ENCODE measurements at places on chromosomes 2 and 18.

GRCh38 chr2:105801961-105802360, 57.2 kb downstream of the NCK2 start:
- DNase-seq = no peak

- no peak for DNase-seq
These were observed 662 bp downstream of the ACVR2A start for GRCh38 chr2:147845411-147845971.

DNA sequence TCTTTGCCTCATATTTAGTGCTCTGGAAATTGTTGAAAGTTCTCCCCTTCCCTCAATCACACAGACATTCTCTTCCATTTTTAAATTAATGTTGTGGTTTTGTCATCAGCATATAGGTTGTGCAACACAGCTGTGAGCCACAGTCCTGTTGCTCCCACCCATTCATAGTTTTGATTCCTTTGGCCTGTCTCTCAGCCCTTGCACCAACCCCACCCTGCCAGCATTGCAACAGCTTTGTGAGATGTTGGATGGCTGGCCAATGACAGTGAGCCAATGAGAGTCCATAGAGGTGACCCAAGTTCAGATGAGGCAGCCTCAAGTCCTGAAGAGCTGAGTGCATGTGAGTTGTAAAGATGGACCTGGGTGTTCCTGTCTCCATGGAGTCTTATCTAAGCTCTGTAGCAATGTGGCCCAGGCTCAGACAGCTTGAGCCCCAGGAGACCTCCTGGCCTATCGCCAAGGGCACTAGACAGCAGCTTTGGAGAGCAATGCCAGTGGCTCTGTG, 775.5 kb downstream of the RNF144A start:
- no peak for DNase-seq

DNA sequence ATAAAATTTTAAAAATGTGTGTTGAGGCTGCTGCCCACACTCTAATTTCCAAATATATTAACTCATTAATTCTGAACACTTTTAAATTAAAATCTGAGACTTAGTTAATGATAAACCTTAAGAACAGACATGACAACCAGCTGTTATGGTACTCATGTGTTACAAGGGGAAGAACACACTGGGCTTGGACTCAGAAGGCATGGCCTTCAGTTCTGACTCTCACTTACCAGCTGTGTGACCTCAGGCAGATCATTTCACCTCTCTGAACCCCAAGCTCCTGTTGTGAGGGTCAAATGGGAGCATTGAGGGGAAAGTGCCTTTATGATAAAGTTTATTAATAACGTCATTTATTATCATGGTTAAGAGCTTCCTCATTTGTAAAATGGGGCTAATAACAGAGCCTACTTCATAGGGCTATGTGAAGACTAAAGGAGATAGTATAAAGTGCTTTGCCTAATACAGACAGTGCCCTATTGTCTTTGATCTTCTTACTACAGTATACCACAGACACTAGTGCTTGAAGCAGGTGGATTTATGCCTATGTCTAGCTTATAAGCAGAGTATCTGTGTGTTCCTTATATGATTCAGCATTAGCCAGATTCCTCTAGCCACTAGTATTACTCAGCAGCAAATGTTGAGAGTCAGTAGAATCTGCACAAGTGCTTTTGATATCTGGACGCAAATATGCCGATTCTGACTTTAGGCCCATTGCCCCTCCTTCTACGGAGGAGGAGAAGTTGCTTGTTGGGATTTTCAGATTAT, 99.6 kb downstream of the SGPP2 start:
- no peak for DNase-seq

- no peak for DNase-seq
These were observed 4.0 kb downstream of the GATA6 start for GRCh38 chr18:22173221-22173927.

GRCh38 chr2:11048335-11049008, 106.8 kb upstream of the SLC66A3 start:
- DNase-seq = no peak

DNA sequence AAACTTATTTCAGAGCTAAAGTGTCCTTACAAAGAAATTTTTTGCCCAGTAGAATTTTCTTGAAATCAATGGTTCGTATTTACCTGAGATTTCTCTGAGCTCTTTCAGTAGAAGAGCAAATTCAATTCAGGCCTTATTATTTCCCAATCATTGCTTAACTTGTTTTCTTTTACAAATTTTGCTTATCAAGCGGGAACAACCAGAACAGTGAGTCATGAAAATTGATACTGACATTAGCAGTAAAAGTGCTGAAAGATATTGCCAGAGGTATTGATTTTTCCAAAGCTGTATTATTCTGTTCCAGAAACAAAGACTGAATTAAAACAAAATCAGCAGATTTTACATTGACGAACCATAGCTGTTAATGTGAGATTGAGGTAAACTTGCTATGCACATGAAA, 10.1 kb upstream of the RIOK3 start:
- no peak for DNase-seq

DNA sequence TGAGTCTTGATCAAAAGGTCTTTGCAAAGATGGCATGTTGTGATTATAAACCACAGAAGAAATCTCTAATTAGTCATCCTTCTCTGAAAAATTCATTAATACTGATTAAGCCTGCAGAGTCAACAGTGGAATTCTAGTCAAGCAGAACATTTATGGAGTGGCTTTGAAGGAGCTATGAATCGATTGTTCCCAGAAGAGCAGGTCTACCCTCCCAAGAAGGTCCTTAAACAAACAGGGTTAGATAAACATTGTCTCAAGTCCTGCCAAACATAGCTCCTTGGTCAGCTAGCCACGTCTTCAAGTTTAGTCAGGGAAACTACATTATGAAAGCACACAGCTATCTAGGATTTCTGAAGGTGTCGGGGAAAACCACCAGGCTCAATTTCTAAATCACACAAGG, 88.9 kb downstream of the ITGA4 start:
- DNase-seq = no peak

DNA sequence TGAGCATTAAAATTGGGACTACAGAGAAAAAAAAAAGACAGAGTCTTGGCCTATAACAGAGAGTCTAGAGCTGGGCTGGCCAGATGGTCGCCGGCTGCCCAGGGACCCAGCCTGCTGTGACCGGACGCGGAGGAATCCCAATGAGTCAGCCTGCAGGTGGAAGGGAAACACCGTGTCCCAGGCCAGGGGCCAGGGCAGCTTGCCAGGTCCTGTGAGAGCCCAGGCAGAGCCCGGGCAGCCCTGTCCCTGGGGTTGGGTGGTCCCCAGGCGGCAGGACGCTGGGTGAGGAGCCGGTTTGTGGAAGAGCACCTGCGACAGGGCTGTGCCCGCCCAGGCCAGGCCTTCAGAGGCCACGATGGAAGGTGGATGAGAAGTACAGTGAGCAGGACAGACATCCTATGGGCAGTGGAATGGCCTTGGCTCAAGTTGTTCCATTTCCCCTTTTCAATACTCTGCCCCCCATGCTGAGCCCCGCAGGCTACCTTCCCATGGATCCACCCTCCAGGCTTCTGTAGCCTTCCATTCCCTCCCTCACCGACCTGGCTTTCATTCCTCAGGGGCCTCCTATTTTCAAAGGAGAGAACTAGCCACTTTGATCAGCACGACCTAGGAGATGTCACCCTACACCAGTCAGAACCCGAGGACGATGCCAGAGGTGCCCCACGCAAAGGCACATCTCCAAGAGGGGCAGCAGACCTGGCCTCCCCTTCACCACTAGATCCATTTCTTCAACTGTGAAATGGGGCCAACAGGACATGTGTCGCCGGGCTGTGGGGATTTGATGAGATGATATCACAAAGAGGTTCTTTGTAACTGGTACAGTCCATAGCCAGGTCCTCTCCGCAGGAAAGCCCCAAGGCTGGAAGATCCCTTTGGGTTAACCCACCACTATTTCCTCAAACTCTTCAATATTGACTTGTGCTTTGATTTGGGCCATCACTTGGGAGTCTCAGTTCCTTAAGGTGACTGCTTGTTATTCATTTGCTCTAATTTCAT, 87.5 kb downstream of the POLR1A start:
- DNase-seq = no peak

DNA sequence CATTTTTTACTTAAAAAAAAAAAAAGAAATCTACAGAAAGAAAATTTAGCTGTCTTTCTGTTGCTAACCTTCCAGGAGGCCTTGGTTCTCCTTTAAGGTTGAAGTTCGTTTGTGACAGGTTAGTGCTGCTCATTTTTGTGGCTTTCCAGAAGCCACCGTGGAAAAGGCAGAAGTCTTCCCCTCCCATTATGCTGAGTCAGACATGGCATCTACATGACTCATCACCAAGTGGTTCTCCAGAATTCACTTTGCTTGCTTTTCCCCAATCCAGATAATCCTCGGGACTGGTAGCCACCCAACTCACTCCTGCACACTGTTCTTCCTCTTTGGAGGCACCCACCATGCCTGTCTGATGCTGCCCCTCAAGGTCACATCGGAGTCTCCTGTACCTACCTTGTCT, 228.7 kb downstream of the PIK3C3 start:
- DNase-seq = no peak

DNA sequence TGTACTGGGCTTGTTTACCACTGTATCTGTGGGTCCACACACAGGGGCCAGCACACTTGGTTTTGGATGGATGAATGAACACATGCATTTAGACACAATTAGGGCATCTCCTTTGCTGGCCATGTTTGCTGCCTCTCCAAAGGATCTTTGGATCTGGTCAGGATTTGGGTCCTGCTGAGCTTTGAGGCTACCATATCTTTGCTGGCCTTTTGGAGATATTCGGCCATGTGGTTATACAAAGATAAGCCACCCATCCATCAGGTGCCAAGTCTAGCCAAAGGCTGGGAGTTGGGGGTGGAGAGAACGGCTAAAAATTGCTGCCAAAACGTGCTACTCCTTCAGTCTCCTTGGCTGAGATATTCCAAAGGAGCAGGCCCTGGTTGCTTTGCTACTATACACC, 18.2 kb upstream of the FZD7 start:
- no peak for DNase-seq

DNA sequence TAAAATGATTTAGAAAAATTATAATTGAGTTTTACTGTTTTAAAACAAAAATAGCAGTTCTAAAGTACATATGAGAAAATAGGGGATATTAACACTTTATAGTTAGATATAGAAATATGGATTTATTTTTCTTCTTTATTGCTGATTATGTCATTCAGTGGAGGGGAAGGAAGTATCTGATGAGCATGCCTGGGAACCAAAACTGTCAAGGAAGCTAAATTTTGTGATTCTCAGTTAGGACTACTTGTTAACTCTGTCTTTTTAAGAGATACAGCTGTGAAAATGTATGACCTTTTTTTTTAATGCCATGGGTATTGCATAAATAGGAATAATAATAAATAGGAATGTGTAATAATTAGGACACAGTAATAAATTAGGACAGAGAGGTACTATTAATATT, 44.8 kb downstream of the ITGAV start:
- DNase-seq = no peak

- DNase-seq = no peak
These were observed 114.7 kb downstream of the RTP5 start for GRCh38 chr2:241984271-241984655.

DNA sequence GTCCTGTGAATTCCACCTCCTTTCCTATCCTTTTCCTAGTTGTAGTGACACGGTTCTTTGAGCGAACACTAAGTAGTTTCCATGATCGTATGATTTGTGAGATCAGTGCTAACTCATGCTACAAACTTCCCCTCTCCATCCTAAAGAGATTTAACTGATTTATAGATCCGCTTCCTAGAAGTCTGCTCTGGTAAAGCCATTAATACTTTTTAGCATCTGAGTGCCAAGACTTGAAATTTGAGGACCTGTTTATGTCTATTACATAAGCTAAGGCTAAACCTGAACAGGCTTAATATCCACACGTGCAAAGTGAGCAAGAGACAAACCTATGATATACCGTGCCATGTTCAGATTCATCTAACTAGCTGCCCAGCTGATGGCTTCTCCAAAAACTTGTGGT, 14.9 kb downstream of the PROKR1 start:
- no peak for DNase-seq

DNA sequence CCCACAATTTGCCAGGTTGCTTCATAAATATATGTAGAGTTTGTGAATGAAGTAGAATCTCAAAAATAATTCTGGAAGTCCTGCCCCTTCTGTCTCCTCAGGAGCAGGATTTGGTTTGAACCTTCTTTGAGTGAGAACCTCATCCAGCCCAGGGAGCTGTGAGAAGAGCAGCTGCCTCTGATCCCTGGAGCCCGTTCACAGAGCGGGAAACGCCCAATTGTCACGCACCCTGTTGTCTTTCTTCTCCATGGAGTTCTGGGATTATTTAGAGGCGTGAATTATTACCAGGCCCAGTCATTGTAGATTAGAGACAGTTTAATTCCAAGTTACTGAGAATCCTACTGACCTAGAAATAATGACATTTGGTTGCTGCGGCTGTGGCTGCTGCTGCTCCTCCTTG, 66.1 kb downstream of the TPO start:
- no peak for DNase-seq

DNA sequence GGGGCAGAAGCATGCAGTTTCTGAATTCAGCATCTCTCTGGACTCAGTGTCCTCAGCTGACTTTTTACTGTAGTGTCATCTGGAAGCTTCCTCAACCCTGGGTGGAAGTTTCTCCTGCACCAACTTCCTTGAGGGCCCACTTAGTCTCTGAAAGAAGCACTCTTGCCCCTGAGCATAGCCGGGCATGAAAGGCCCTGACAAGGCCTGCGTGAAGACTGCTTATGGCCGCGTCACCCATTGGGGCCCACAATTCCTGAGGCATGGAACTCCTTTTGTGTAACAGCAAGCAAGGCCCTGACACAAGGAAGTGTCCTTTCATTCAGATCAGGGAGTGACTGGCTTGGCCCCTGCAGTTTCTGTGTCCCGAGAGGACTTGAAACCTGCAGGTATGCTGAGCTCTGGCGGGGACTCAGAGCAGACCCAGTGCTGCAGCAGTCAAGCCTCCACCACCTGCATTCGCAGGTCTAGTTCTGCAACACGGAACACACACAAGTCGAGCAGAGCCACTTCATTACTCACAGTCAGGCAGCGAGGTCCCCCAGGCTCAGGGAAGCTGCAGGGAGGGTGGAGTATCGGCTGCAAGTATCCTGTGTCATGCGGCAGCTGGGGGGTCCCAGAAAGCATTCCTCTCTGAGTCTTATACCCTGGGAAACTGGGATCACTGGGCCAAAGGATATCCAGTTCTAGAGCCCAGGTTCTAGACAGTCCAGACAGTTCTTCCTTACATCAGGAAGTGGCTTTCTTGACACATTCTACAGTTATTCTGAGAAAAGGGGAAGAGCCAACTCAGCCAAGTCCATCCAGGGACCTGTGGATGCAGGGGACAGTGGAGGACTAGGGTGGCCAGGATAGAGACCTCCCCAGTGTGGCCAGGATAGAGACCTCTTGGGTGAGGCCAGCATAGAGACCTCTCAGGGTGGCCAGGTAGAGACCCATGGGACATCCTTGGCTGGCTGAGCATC, 35.6 kb upstream of the PRLH start:
- no peak for DNase-seq

GRCh38 chr2:8442833-8443486, 238.9 kb upstream of the ID2 start:
- DNase-seq = no peak

- no peak for DNase-seq
These were observed 64.0 kb downstream of the STPG4 start for GRCh38 chr2:47091118-47091517.

DNA sequence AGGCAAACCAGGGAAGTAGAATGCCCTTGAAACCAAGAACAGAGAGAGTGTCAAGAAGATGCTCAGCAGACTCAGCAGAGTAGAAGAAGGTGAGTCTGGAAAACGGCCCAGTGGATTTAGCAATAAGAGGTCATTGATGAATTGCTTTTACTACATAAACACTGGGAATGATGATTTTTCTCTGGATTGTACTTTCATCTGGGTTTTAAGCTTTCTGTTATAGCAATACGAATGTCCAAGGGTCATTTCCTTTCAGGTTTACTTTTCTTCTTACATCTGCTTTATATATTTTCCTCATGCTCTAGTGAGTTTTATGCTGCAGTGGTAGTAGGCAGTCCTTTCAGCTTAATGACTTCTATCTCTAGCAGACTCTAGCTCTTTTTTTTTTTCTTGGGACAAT, 16.9 kb downstream of the EML6 start:
- no peak for DNase-seq

All from nucleus accumbens (tissue), 56 donors.